ENCODE measurements at places on chromosomes 2 and 18.

DNA sequence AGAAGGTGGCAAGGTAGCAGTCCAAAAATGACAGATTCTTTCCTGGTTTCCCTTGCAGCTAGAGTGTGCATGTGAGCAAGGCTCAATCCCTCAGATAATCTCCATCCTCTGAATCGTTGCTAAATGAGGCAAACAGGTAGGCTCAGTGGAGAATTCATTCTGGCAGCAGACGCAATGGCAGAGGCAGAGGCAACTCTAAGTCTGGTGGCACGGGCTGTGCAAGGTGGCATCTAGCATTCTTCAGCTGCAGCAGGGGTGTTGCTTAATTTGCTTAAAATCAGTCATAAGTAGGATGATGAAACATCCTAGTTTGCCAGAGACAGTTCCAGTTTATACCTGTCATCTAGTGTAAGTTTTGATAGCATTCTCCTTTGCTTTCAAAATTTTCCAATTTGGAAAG is 391.1 kb upstream of the MEX3C start:
- DNase-seq, result no peak

- DNase-seq, result no peak
Measured at GRCh38 chr2:119996148-119996547, 16.7 kb upstream of the EPB41L5 start.

DNA sequence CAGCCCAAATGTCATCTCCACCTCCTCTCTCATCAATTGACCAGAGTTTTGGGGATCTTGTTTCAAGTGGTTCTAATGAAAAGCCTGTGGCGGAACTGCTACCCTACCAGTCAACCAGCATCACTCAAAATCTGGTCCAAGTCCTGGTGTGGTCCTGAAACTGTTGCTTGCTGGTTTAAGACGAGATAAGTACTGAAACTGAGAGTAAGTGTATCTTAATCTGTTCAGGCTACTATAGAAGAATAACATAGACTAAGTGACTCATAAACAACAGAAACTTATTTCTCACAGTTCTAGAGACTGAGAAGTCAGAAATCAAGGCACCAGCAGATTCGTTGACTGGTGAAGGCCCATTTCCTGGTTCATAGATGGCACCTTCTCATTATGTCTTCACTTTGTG is 879 bp upstream of the GALNT5 start:
- no peak for DNase-seq

- no peak for DNase-seq
Measured at GRCh38 chr2:239360421-239361310, 40.2 kb downstream of the HDAC4 start.

DNA sequence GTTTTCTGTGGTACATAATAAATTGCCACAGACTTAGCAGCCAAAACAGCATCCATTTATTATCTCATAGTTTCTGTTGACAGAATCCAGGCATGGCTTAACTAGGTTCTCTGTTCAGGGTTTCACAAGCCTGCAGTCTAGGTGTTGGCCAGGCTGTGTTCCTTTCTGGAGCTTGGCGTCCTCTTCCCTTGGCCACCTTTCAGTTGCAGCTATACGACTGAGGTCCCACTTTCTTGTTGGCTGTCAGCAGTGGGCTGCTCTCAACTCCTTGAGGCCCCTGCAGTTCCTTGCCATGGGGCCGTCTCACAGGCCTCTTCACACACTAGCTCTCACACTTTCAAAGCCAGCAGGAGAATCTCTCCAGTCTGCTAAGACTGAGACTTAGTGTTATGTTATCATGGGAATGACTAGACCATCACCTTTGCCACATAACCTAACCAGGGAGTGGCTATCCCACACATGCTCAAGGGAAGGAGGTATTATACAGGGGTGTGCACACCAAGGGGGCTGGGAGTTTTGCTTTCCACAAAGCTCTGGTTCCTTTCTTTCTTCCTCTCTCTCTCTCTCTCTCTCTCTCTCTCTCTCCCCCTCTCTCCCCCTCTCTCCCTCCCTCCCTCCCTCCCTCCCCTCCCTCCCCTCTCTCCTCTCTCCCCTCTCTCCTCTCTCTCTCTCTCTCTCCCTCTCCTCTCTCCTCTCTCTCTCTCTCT is 15.8 kb downstream of the RIOK3 start:
- DNase-seq, result no peak

DNA sequence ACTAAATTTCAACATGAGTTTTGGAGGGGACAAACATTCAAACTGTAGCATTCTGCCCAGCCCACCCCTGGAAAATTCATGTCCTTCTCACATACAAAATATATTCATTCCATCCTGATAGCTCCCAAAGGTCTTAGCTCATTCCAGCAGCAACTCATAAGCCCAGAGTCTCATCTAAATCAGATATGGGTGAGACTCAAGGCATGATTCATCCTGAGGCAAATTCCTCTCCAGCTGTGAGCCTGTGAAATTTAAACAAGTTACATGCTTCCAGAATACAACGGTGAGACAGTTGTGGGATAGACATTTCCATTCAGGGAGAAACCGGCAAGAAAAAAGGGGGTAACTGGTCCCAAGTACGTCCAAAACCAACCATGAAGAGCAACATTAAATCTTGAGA is 43.5 kb upstream of the FAHD2A start:
- DNase-seq, result no peak

DNA sequence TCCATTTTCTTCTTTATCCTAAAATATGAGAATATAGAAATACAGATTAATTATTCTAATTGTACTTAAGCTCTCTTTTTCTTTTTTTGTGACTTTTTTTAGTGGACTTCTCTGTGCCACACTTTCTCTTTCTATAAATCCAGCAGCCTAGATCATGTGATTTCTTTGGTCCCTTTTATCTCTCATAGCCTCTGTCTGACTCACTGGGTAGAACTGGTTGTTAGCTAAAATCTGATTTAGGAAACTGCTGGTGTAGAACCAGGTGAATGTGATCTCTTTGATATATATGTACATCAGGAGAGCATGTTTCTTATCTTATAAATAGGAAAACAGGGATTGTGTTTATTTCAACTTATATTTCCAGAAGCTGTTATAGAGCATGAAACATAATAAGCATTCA is 54.9 kb downstream of the VRK2 start:
- DNase-seq, result no peak

DNA sequence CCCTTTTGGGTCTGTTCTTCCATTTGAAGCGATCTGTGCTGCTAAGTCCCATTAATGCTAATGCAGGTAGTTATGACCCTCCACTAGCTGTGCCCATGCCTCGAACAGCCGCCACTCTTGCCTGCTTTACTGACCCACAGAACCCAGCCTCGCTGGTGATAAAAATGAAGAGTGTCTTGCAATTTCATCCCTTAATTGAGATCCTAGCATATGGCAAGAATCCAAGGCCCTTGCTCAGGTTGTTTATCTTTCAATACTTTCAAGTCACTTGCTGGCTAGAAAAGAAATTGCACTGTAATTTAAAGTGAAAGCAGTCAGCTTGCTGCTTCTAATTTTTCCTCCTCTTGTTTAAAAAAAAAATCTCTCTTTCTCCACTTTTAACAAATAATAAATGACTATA is 73.6 kb downstream of the ZNF521 start:
- DNase-seq, result no peak

GRCh38 chr2:85549826-85550225 is 10.9 kb downstream of the MAT2A start:
- no peak for DNase-seq

- no peak for DNase-seq
Measured at GRCh38 chr2:127818241-127818640, 7.3 kb upstream of the WDR33 start.

GRCh38 chr2:113876503-113877387 is 13.1 kb upstream of the ACTR3 start:
- DNase-seq, result peak; percentile 51

DNA sequence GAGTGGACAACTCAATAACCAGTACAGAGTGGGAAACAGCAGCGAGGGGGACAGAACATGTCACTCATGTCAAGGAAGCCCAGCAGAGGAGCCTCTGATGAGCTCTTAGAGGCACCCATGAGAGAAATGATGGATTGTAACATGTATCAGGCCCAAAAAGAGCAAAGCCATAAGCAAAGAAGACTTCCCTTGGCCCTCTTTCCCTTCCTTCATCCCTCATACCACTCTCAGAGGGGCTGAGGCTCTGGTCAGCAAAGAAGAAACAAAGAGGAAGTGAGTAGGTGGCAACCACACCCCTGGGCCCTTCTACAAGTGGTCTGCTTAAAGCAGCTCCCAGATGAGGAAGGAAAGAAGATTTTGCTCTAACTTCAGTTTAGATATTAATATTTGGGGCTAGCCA is 112.8 kb downstream of the CDC42EP3 start:
- no peak for DNase-seq

GRCh38 chr2:69168144-69168813 is 155.3 kb downstream of the ANTXR1 start:
- DNase-seq, result no peak

DNA sequence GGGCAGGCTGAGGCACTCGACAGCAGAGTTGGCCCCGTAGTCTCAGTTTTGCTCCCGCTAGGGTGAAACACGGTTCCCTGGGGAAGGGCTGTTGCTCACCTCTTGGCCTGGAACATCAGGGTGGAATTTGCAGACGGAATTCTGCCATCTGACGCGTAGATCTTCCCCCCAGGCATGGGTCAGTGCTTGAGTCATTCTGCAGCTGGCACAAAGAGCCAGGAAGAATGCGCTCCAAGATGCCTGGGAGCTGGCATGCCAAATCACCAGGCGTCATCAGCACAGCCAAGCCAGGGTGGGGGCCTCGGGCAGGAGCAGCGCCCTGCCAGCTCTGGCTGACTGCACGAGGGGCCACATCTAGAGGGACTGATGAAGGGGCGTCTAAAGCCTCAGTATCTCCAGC is 42.7 kb downstream of the ODC1 start:
- no peak for DNase-seq

- DNase-seq, result no peak
Measured at GRCh38 chr18:40523287-40523686, 1431.7 kb upstream of the PIK3C3 start.

DNA sequence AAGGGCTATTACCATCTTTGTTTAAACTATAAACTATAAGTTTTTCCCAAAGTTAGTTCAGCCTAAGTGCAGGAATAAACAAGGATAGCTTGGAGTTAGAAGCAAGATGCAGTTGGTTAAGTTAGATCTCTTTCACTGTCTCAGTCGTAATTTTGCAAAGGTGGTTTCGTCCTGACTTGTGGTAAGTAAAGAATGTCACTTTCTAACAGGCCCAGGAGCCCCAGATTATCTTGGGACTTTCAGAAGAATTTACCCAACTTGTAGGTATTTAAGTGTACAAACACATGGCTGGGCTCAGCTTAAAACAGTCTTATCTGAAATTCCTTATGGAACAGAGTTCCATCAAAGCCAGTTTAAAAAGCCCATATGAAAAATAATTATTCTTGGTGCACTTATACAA is 18.3 kb upstream of the FAM98A start:
- DNase-seq, result no peak

DNA sequence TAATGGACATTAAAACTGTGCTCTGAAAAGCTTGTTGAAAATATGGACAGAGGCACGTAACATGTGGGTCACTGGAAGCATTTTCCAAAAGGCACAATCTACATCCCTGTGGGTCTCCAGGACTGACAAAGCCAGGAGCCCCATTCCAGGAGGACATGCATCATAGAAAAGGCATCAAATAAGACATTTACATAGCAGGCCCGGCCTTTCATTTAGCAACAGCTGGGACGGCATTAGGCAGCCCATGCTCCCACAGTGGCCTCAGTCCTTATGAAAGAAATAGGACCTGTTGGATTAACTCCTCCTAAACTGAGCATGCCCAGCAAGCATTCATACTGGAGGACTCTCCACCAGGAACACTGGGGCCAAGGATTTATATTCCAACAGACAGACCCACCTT is 72.2 kb downstream of the TWIST2 start:
- no peak for DNase-seq

GRCh38 chr2:241339839-241340630 is 16.1 kb upstream of the FARP2 start:
- no peak for DNase-seq

DNA sequence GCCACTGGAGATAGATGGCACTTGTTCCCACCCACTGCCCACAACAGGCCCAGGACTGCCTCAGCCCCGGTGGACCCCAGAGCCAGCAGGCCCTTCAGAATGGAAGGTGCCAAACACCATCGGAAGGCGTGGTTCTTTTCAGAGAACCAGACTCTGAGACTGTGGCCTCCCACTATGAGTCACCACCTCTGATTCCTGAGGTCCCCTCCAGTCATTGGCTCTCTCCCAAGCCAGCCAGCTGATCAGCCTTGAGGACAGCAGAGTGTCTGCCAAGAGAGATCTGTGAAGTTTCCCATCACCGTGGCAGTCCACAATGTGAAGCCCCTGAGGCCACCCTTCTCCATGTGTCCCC is 10.4 kb upstream of the MAP3K2 start:
- DNase-seq, result no peak

DNA sequence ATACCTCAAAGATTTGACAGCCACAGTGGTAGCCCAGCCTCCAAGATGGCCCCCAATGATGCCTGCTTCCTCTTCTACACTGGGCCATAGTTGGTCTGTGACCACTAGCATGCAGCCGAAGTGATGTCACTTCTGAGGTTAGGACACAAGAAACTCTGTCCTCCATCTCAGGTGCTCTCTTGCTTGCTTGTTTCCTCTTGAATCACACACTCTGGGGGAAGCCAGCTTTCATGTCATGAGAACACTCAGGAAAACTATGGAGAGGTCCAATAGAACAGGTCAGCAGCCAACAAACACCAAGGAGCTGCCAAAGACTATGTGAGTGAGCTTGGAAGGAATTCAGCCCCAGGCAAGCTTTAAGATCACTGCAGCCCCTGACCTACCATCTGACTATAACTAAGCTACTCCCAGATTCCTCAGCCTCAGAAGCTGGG is 3.3 kb upstream of the ADAM17 start:
- DNase-seq, result no peak

DNA sequence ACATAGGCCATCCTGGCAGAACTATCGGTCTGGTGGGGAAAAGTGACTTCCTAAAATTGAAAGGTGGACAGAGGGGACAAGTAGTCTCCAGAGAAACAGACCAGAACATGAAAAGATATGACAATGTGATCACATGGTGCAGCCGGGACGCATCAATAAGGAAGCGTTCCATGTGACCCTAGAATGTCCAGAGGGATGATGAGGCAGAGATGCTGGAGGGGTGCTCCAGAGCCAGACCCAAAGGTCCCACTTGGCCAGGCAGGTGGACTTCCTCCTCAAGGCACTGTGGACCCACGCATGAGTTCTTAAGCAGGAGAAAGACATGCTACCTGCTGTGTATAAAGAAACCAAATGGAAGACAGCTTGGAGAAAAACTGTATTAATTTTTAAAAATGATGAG is 50.2 kb downstream of the CDH2 start:
- no peak for DNase-seq

- DNase-seq, result no peak
Measured at GRCh38 chr2:47798631-47799030, 15.7 kb downstream of the MSH6 start.

All from activated T-helper 1 cell treated with Interleukin-2 at 50 U/mL for 16 hours (primary cell).